ENCODE measurements at places on chromosomes 4 and X. TPM values are rescaled to one million over a fixed set of nuclear protein-coding genes. Genes with fewer than 3 reads are reported as not detected.

- DNase-seq, result no peak
Observed at GRCh38 chrX:968148-968965, 244.1 kb downstream of the CRLF2 start.

VEGFD gene
- total RNA-seq, result 2.5 TPM

- peak; percentile 59 for DNase-seq
Observed at GRCh38 chr4:10157478-10158332, 41.1 kb upstream of the WDR1 start.

GRCh38 chr4:61195101-61195500 lies 5.0 kb upstream of the ADGRL3 start:
- DNase-seq, result no peak

GRCh38 chr4:182778222-182778982 lies 138.8 kb downstream of the DCTD start:
- no peak for DNase-seq
